ENCODE measurements at places on chromosomes 16 and 17.

DNA sequence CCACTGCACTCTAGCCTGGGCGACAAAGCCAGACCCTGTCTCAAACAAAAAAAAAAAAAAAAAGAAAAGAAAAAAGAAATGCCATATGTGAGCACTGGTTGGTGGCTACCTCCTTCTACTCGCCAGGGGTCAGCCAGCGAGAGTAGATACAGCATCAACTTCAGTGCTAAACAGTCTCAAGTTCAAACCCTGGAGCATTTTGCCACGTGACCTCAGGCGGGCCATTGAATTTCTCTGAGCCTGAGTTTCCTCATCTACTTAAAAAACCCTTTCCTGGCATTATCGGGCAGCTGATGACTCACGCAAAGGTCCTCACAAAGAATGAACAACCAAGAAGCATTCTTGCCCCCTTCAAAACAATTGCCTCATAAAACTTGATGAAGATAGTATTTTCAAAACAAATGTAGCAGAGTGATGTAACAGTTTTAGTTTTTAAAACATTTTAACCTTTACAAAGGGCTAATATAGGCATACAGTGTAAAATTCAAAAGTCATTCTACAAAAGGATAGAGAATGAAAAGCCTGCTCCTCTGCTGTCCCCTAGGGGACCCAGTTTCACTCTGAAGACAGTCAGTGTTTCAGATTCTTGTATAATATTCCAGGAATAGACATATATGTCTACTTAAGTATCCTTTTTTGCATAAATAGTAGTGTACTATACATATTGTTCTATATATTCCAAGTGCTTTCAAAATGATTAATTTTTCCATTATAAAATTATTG lies 28.4 kb downstream of the DNAH2 start:
- DNase-seq, result no peak

DNA sequence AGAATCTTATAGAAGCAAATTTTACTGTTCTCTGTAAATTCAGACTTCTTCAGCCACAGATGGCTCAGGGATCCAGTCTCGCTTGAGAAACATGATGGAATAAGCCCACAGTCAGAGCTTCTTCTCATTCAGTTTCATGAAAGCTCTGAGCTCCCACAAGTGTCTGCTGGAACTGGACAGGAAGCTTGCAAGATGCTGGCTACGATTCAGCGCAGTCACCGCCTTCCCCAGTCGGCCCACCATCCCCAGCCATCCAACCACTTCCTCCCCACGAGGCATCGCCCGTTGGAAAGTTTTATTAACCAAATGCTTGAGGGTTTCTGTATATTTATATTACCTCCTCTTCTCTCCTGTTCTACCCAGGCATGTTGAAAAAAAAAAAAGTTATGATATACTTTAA lies 171.7 kb downstream of the ZFHX3 start:
- DNase-seq, result no peak

- no peak for DNase-seq
Measured at GRCh38 chr16:20782470-20782869, 18.7 kb downstream of the ACSM3 start.

DNA sequence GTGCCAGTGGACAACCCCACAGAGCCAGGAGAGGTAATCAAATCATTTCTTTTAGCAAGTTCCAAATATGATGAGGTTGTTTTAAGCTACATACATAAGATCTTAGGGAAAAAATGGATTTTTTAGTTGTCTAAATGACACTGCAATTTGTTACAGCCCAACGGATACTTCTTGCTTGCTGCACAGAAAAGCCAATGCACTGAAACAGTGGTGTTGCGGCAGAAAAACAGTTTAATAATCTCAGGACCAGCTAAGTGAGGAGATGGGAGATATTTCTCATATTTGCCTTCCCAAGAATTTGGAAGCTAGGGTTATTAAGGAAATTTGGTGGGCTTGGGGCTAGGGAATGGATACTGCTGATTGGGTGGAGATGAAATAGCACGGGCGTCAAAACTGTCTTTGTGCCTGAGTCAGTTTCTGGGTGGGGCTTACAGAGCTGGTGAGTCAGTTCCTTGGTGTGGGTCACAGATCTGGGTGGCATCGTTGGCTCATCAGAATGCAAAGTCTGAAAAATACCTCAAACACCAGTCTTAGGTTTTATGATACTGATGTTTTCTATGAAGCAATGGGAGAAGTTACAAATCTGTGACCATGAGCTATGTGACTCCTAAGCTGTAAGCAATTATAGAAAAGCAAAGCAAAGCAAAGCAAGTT lies 255.4 kb downstream of the IRX3 start:
- no peak for DNase-seq

- DNase-seq, result no peak
Measured at GRCh38 chr17:44820631-44821212, 9.4 kb downstream of the GJC1 start.

- DNase-seq, result no peak
Measured at GRCh38 chr16:7083096-7083495, 249.5 kb upstream of the RBFOX1 start.

DNA sequence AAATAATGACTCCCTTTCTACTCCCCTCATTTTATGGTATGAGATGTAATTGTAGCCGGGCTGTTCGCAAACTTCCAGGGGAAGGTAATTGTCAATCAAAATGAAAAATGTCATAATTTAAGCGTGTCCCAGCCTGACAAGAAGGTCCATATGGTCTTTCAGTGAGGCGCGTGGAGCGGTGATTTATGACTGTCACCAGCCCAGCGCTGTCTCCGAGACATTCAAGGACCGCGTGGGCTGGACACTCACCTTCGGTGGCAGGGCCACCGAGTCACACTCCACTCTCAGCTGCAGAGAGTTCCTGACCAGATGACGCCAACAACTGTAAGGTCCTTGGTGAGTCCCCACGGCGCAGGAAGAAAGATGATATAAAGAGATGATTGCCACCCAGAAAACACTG lies 157.7 kb upstream of the TNRC6C start:
- DNase-seq, result no peak

- DNase-seq, result no peak
Measured at GRCh38 chr16:69921127-69921526, 30.0 kb upstream of the CLEC18A start.

- no peak for DNase-seq
Measured at GRCh38 chr17:33633446-33633845, 340.4 kb upstream of the ASIC2 start.

GRCh38 chr17:77470800-77471733 lies 330.3 kb downstream of the SEC14L1 start:
- DNase-seq, result no peak

- peak; percentile 15 for DNase-seq
Measured at GRCh38 chr17:75260641-75261335, 618 bp downstream of the GGA3 start.

DNA sequence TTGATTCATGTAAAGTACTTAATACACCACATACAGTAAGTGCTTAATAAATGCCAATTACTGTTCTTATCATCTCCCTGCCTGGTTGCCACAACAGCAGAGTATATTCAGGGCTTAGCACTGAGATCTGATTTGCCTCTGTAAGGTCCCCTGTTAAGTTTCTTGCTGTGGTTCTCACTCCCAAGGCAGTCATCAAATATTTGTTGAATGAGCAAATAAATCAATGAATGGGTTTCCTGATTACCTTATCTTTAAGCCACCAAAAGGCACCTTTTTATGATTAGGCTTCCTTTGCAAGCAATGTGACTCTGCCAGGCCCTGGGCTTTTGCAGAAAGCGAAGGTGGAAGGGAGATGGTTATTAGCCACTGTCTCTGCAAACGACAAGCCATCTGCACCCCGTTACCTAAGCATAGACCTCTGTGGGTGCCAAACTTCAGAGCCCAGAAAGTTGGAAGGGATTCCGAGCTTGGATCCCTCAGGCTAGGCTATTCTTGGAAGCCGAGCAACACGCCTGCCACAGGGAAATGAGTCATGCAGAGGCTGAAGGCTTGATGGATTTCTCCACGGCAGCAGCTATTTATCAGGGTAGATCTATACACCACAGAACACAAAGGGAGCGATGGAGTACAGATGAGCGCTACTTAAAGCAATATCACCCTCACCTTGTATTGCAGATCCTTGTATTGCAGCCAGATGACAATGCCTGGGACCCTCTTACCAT lies 102.0 kb downstream of the GRIN2A start:
- no peak for DNase-seq

DNA sequence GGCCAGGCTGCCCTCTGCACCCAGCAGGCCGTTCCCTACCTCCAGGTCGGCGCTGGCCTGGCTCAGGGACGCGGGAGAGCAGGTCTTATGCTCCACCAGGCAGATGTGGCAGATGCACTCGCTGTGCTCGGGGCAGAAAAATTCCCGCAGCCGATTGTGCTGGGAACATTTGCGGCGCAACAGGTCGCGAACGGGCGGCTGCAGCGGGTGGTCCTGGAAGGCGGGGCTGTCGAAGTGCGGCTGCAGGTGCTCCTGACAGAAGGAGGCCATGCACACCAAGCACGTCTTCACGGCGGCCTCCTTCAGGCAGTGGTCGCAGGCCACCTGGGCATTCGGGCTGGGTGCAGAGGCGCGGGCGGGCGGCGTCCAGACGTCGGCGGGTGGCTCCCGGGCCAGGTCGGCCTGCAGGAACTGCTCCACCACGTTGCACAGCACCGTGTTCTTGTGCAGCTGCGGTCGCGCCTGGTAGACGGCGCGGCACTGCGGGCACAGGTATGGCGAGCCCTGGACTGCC lies 439 bp downstream of the TRIM25 start:
- no peak for DNase-seq

GRCh38 chr17:64084086-64084939 lies 45.6 kb downstream of the ERN1 start:
- no peak for DNase-seq

DNA sequence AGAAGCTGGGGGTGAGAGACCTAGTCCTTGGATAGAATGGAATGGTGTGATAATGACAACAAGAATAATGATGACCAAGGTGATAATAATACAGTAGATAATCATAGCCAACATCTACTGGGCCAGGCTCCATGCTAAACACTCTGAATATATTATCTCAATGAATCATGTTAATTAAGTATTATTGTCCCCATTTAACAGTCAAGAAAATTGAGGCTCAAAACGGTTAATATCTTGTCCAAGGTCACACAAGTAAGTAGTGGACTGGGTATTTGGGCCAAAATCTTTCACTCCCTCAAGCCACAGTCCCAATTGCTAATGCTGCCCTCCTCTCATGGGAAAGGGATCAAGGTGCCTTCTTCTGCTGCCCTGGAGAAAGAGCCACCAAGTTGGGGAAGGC lies 3.9 kb upstream of the KRT19 start:
- DNase-seq, result no peak

DNA sequence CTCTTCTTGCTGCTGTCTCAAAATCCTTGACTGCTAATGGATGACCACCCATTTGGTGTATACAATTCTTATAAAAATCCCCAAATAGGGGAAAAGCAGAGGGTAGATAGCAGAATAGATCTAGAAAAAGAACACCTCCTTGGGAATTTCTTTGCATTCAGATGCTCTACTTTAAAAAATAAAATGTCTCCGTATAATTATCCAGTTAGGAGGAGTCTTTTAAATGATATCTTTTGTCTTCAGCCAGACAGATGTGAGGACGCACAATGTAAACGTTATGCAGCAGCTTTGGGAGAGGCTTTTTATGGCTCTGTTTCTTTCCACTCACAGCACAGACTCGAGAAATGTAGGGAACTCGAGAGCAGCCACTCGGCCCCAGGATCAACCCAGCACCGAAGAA lies 300.2 kb downstream of the IRF8 start:
- no peak for DNase-seq

DNA sequence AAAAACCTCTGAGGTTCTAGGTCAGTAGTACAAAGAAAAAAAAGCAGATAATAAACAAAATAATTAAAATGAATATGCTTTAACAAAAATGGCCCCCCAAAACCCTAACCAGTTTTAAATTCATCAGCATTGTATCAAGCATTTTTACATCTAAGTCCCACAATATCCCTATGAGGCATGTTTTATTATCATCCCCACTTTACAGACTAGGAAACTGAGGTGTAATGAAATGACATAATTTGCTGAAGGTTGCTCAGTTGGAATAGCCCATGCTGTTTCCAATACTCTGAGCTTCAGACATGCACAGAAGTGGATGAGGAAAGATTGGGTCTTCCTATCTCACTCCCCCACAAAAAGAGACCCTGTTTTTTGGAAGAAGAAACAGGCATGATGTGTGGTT lies 88.3 kb downstream of the SNX11 start:
- DNase-seq, result no peak

DNA sequence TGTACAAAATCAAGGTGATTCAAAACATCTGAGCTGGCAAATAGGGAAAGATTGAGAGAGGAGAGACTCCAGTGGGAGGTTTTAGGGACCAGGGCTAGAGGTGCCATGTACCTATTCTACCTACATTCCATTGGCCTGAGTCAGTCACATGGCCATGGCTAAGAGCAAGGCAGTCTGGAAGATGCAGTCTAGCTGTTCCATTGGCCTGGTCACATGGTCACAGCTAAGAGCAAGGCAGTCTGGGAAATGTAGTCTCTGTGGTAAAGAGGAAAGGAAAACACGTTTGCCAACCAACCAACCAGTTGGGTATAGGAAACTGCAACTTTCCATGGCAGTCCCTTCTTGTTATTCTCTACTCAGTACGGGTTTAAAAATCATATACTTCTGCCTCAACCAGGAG lies 369.1 kb downstream of the XYLT1 start:
- no peak for DNase-seq

DNA sequence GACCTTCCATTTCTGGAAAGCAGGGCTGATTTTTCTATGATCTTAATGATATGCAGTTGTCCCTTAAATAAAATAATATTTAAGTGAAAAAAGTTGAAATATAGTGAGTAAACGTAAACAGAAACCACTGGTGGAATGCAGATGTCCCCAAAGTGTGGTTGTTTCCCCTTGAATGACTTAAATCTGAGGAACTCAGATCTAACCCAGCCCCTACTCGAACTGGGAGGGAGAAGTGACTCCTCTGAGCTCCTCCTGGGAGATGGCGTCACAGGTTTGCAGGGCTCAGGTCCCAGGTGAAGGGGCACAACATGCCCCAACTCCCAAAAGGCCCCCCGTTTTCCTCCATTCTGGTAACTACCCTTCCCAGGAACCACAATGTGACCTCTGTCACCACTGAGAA lies 142.8 kb downstream of the IRF8 start:
- DNase-seq, result no peak

GRCh38 chr16:984121-984694 lies 2.6 kb downstream of the SOX8 start:
- DNase-seq, result no peak

- DNase-seq, result no peak
Measured at GRCh38 chr16:10162981-10163380, 19.2 kb downstream of the GRIN2A start.

- peak; percentile 8 for DNase-seq
Measured at GRCh38 chr17:17751489-17752088, 70.3 kb downstream of the RAI1 start.

DNA sequence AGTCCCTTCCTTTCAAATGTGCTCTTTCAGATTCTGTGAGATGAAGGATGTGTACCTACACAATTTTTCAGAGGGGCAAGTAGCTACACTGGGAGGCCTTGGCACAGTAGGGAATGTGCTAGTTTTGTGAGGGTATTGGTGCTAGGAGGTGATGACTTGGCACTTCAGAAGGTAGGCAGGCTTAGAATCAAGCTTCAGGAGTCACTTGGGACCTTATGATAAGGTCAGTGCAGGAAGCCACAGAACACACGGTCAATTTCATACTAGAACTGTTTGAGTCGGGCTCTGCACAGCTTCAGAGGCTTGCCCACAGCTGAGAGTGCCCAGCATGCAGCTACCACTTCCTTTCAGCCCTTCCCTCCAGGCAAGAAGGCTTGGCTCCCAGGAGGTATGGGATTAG lies 6.1 kb downstream of the CMTM1 start:
- DNase-seq, result no peak

Data from stimulated activated CD8-positive, alpha-beta memory T cell treated with anti-CD3 and anti-CD28 coated beads, Interleukin-15, amount 100 ng/mL, for 4 hours (primary cell).